ENCODE measurements at places on chromosomes 5 and 9.

DNA sequence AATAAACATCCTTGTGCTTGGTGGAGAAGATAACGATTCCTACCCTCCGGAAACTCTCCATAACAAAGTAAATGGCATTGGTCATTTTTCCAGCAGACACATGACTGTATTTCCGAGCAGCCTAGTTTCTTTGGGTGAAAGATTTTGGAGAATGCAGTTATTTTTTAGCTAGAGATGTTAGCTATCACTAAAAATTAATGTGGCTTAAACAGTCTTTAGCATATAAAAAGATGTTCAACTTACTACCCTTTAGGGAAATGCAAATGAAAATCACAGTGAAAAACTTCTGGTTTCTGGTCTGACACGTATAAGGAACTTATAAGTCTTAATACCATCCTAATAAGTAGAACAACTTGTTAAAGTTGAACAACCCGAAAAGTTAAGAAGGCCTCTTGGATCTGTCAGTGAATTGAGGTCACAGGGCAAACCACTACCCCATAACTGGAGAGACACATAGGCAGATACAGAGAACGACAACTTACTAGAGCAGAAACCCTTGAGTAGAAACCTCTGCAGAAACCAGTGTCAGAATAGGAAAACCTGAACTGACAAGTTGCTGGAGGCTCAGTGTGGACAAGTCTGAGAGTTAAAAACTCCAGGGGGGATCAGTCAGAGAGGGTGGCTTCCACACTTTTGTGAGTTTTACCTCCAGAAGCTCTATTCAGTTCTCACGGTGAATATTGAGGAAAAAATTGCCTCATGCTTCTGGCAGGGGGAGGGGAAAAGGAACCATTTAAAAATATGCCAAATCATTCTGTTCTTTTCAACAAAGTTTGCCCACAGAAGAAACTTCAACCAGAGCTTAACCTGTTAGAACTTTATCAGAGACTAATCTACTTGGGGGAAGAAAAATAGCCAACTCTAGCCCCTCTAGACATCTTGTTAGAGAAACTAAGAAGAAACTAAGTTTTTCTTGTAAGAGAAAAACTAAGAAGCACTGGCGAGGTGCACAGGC is 325.2 kb upstream of the RPS23 start:
- no peak for DNase-seq

GRCh38 chr9:132238026-132238972 is 76.4 kb downstream of the NTNG2 start:
- DNase-seq, result no peak

DNA sequence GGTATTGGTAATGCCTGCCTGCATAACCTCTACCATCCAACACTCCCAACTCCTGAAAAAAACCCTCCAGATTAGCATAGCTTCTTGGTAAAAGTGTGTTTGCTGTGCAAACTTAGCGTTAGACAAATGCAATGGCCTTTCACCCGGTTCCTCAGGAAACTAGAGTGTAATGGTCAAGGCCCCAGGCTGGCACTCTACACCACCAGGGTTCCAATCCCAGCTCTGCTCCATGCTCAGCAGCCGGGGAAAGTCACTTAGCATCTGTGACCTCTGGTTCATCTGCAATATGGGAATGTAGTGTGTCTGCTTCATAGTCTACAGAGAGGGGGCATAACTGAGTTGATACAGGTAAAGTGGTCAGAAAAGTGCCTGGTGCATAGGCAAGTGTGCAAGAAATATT is 9.0 kb downstream of the FBP1 start:
- no peak for DNase-seq

GRCh38 chr5:154829181-154829588 is 21.2 kb downstream of the FAXDC2 start:
- DNase-seq, result no peak

DNA sequence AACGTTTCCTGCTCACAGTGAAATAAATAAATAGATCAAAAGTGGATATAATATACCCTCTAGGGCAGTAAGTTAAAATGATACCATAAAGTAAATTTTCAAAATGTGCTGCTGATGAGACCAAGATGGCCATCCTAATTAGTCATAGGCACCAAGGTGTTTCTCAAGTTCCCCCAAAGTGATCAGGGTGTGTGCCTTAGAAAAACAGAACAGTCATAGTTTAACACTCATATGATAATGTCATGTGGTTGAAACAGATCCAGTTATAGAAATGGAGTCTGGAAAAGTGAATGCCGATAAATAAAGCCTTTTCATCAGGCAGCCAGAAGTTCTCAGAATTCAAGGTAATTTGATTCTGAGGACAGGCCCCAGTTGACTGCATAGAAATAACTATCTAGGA is 161.5 kb upstream of the CDKN2B start:
- DNase-seq, result no peak

- DNase-seq, result no peak
Measured at GRCh38 chr5:149931992-149932436, 12.6 kb downstream of the PDE6A start.

DNA sequence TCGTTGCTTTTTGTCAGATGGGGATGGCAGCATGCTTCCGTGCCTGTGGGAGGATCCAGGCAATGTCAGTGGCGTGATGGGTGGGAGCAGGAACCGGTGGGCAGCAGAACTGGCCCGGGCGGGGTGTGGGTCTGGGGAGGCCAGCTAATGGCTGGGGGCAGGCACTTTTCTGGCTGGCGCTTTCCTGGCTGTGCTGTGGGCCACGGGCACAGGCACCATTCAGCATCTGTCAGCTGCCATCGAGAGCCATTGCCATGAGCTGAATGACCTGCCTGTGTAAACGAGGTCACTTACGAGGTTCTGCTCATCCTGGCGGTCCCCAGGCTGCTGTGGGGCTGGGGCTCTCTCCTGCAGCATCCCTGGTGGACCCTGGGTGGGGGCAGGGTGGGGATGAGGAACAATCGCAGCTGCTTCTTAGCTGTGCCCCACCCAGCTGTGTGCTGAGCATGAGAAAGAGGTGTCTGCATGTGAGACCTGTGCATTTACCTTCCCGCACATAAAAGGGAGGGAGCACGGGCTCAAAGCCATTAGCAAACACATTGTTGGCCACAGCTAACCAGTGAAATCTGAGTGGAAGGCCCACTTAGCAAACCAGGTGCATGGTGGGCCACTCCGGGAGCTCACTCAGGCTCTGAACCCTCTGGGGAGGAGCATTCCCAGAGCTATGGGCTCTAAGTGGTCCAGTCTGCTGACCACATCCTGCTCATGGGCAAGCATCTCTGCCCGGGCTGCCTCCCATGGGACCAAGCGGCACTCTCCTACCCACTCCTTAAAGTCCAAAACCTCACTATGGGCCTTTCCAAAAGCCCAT is 41.3 kb upstream of the OLFM1 start:
- no peak for DNase-seq

DNA sequence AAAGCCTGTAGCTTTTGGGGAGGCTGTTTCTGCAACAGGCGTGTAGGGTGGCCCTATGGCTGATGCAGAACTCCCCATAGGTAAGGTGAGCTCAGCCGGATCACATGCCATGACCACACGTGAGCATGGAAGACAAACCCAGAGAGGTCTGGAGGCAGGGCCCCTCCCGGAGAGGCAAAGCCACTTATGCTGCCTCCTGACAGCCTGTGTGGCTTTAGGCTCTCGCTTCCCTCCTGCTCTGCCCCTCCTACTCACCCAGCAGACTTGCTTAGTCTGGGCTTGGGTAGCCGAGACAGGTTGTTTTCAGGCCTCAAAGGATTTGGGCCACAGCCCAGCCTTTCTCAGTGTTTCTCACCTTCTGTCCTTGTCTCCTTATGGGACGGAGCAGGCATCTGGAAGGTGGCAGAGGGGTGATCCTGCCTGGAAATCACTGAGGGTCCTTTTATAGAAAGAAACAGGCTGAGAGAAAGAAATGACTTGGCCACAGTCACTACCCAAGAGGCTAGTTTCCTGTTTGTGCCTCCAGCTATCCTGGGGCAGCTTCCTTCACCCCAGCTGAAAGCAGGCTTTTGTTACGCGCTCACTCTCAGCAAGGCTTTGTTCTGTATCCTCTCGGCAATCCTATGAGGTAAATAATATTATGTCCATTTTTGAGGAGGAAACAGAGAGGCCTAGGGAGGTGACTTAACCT is 89.9 kb downstream of the DAB2IP start:
- no peak for DNase-seq

DNA sequence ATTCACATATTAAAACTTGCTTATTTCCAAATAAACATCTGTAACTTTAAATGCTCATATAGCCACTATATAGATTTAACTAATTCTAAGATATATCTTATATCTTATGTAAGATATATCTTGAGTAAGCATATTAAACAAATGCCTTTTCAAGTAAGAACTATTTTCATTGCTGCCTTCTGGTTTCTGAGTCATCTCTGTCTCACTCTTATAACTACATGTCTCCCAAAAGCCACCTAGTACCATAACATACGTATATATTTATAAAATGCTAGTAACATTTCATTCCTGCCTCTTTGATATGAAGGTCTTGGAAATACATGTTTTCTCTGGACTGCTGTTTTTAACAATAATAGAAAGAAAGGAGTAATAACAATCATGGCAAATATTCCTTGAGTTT is 429.5 kb downstream of the DTWD2 start:
- no peak for DNase-seq

GRCh38 chr5:93461756-93462155 is 119.3 kb downstream of the NR2F1-AS1 start:
- peak; percentile 22 for DNase-seq

DNA sequence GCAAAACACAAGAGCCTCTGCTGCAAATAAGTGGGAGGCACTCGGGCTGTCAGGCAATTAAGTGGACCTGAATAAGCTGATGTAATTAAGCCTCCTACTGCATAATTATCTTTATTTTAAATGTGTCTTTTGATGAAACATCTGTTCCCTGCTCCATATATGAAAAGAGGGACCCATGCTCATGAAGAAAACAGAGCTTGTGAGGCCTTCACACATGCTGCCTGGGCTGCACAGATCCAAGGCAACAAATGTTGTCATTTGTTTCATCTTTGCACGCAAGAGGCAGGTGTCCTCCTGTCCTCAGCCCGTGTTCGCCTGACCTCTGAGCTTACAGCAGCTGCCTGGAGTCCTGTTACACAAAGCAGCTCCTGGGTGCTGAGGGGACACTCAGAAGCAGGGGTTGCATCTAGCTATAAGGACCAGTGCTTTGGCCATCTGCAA is 381.1 kb downstream of the ZNF608 start:
- DNase-seq, result no peak

- peak; percentile 44 for DNase-seq
Measured at GRCh38 chr9:15104826-15105420, 194.7 kb upstream of the FREM1 start.

DNA sequence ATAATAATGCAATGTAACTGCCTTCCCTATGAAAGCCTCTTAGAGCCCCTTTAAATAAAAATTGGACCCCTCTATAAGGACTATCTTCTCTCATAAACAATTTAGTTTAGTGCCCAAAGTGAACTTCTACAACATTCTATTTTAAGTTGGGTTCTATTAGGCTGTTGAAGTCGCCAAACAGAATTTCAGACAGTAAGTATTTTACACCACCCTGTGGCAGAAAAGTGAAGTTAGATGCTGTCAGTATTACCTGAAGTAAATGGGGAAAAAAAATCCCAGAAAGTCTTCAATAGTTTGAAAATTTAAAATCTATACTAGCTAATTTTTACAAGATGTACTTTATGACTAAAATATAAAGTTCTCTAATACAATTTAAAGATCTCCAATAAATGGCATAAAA is 29.5 kb downstream of the CAAP1 start:
- DNase-seq, result peak; percentile 36

GRCh38 chr5:146698651-146699050 is 179.9 kb downstream of the PPP2R2B start:
- no peak for DNase-seq

DNA sequence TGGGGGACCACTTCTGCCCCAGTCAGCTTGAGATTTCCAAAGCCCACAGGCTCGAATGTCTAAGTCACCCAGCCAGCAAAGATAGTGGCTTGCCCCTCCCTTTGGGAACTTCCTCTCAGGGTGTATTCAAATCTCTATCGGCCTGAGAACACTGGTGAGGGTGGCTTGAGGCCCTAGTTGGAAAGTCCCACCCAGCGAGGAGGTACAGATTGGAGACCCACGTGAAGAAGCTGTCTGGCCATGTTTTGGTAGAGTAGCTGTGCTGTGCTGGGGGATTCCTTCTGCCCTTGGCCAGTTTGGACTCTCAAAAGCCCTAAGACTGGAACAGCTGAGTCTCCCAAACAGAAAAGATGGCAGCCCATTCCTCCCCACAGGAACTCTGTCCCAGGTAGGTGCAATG is 172.7 kb upstream of the RIOK2 start:
- DNase-seq, result no peak

GRCh38 chr5:32578363-32578762 is 7.0 kb upstream of the SUB1 start:
- no peak for DNase-seq

DNA sequence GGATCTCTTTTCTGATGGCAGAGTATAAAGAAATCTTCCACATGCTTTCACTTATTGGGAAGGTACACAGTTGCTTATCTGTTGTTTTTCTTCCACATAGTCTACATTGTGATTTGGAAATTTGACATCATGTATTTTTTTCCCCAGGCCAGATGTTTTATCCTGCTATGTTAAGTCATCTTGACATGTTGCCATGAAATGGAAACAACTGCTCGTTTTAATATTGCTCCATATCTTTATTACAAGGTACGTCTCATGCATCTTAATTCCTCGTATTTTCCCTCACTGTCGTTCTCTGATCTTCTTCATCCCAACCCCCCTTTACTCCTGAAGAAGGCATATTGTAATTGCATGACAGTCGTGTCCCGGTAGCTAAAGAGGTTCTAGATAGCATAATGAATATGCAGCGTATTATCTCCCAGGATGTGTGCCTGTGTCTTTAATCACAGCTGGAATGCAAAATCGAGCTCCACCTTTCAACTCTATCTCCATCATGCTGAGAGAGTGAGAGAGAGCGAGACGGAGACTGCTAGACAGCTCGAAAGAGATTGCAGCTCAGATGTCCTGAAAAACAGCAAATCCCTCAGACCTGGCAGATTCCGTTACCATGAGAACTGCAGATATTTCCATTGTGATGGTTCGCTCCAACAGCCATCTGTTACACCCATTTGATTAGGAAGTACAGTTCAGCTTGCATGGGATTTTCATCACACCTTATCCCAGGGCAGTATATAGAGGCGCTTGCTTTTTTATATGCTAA is 281.7 kb downstream of the TMEM38B start:
- no peak for DNase-seq

DNA sequence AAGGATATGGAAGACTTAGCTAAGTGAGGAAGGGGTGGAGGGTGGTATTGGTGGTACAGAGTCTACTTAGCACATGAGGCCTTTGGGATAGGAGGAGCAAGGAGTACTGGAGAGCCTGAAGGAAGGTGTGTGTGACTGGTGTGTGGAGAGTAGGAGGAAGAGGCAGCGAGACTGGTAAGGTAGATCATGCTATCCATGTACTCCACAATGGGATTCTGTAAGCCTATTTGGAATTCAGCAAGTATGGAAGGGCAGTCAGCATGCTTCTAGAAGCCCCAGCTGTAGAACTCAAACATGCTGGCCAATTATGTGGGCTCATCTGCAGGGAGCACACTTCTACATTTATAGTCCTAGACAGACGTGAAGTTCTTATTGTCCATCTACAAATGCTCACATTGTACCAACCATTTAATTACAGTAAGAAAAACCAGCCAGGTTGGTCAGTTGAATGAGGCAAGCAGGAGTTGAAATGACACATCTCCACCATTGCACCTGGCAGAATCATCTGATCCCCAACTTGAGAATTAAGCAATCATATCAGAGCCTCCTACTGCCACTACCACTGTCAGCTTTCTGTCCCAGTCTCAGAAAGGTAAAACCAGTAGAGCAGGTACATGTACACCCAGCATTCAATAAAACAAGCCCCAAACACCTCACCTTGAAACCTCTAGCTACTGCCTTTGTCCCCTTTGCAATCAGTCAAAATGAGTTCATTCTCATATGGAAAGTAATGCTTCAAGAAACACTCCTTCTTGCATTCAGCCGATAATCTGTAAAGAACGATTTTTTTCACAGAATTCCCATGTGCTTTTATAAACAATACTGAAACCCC is 60.9 kb upstream of the GLRX start:
- no peak for DNase-seq

All from fibroblast of pulmonary artery (primary cell).